ENCODE measurements at places on chromosomes 13 and 19.

GRCh38 chr13:73765651-73766384 lies 368.4 kb downstream of the KLF12 start:
- peak; percentile 55 for DNase-seq

- no peak for DNase-seq
Observed at GRCh38 chr19:48480558-48481500, 11.7 kb downstream of the CYTH2 start.

GRCh38 chr19:45515081-45515624 lies 7.9 kb downstream of the VASP start:
- DNase-seq: peak; percentile 95

DNA sequence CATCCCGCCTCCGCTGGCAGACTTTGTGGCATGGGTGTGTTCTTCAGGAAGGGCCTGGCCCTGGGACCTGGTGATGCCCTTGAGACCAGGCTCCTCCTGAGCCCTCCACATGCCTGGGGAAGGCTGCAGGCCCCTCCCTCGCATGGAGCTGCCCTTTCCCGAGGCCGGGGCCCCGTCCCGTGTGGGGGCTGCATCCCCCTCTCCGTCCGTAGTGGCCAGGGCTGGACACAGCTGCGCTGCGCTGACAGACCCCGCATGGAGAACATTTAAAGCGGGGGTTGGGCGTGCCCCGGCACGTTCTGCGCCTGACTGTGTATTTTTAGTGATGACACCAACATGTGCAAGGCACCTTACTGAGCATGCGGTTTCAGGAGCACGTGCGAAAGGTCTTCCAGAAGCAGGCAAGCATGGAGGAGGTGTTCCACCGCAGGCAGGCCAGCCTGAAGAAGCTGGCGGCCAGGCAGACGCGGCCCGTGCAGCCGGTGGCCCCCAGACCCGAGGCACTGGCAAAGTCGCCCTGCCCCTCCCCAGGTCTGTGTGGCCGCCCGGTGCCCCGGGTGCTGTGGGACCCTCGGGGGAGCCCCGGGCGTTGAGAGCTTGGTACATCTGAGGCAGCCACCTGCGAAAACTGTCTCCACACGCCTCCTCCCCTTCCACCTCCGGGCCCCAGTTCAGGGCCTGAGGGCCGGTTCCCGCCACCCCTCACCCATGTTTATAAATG lies 28.8 kb upstream of the F7 start:
- DNase-seq: no peak

- no peak for DNase-seq
Observed at GRCh38 chr13:39961036-39961435, 305.6 kb downstream of the COG6 start.

GRCh38 chr13:47114030-47114429 lies 217.2 kb upstream of the HTR2A start:
- no peak for DNase-seq

GRCh38 chr13:77511552-77511951 lies 24.0 kb upstream of the SCEL start:
- DNase-seq: no peak

GRCh38 chr19:5064896-5065295 lies 96.0 kb downstream of the KDM4B start:
- no peak for DNase-seq

DNA sequence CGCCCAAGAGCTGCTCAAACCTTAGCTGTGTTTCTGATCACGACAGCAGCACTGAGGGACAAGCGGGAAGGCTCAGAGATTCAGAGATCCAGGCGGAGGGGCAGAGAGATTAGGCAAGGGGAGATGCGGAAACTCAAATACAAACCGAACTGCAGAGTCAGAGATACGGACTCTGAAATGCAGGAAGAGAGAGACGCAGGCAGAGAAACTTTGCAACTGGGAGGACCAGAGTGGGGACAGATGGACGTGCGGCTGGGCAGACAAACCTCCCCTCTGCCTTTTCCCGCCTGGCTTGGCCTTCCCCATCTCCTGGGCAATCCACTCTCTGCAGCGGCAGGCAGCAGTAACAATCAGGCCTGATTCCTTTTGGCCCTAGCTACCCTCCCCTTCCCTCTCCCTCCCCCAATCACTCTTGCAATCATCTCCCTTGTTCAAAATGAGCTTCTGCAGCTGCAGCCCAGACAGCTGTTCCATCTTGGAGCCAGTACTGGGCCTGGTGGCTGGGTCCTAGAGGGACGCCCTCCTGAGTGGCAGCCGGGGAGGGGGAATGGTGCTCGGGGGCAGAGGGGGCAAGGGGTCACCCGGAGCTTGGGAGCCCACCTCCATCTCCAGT lies 29.7 kb downstream of the OLFM2 start:
- DNase-seq: no peak

DNA sequence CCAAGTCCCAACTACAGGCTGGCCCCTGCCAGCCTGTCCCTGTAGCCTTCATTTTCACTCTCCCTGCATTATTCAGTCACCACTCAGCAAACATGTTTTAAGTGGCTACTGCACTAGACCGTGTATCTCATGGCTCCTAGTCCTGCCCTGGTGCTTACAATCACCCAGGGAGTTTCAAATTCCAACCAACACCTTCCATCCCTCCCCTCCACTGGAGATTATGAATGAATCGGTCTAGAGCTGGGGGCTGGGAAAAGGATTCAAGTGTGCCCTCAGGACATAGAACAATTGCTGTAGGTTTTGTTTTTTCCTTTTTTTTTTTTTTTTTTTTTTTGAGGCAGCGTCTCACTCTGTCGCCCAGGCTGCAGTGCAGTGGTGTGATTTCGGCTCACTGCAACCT lies 15.0 kb upstream of the TNFAIP8L1 start:
- no peak for DNase-seq

DNA sequence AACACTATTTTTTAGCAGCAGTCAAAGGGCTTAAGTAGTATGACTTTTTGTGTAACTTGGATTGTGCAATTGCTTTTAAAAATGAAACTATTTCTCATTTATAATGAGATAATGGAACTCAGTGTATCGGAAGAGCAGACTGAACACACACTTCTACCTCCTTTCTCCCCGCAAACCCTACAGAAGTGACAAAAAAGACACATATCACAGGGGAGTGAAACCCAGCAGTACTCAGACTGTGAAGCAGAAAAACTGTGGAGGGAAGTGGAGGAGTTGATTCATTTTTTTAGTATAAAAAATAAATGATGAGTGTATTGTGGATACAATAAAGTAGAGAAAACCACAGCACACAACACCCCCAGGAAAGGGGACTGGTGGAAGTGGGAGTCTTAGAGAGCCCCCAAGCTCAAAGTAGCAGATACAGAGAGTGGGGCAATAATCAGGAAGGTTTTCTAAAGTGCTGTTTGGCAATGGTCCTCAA lies 9.7 kb downstream of the LPAR6 start:
- DNase-seq: peak; percentile 73

DNA sequence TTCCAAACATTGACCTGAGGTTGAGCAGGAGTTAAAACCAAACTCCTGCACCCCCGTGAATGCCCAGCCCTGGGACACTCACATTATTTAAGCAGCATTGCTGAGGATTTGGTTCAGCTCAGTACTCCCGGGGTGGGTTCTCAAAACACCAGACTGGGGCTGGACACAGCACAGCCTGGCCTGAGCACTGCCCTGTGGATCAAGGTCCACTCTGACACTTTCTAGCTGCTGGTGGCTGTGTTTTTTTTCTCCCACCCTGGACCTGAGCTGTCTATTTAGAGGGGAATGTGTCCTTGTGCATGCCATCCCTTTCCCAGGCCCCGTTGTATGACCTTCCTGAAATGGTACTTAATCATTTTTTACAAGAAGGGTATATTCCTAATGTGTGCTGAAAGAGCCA lies 94.7 kb upstream of the GJB6 start:
- no peak for DNase-seq

- DNase-seq: no peak
Observed at GRCh38 chr13:76715075-76715474, 171.1 kb downstream of the KCTD12 start.

DNA sequence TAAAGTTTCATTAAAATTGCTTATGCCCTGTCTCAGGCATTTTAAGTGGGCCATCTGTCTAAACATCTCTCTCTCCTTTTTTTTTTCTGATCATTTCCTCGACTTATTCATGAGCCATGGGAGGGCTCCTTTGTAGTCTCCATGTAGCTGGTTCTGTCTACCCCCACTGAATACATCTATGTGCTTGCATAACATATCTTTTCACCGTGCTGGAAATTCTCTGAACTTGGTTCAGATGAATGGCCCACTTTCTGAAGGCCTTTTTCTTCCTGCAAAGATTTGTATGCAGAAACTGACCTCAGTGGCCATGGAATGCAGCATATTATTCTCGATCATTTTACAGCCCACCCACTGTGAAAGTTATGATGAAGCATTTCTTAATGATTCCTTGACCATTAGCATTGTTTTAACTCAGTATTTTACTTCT lies 225.3 kb downstream of the GGACT start:
- DNase-seq: no peak

DNA sequence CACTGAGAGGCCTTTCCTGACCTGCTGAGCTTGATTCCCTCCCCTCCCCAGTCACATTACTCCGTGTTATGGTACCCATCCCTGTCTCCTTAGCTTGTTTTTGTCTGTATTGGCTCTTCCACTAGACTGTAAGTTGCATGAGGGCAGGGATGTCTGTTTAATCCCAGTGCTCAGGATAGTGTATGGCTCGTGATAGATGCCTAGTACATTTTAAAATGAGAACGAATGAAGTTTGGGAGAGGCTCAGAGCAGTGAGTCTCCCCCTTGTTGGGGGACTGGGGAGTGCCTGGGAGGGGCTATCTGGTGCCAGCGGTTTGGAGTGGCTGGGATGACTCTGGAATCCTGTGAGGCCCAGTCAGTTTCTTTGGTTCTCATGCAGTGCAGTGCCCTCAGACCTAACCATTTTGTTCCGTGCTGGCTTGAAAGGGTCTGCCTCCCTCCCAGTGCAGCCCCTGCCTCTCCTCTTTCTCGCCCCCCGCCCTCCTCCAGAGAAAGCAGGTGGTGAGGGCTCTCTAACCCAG lies 35.5 kb downstream of the ACTN4 start:
- DNase-seq: no peak

- DNase-seq: peak; percentile 23
Observed at GRCh38 chr13:99577934-99578917, 77.0 kb downstream of the TM9SF2 start.
